ENCODE measurements at places on chromosomes 7 and 10.

DNA sequence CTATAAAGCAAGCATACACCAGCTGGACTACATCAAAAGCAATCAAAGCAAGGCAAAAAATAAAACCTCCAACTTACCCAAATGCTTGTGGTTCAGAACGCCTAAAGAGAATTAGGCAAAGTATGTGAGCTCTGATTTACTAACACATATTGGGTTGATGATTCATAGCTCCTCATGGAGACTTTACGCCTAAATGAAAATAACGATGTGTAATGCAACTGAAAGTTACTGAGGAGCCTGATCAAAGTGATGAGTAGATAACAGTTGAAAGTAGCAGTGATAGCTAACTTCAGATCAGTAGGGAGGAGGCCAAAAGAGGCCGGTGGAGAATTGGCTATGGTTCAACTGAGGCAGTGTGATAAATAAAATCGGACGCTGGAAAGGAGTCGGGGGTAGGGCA is 85.0 kb downstream of the MPP7 start:
- DNase-seq: no peak

DNA sequence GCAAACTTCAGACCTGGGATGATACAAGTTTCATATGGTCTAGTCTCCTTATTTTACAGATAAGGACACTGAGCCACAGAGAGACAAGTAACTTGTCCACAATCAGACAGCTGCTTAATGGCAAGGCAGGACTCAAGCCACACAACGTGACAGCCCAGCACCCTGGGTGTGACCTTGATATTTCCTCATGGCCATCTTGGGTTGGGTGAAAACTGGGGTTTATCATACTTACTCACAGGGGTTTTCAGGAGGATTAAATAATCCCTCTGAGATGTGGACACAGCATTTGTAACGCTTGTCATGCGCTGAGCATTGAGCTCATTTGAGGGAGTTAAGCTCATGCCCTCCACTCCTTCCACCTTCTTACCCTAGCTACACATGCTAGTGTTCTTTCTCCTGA is 58.0 kb downstream of the ABLIM1 start:
- no peak for DNase-seq

DNA sequence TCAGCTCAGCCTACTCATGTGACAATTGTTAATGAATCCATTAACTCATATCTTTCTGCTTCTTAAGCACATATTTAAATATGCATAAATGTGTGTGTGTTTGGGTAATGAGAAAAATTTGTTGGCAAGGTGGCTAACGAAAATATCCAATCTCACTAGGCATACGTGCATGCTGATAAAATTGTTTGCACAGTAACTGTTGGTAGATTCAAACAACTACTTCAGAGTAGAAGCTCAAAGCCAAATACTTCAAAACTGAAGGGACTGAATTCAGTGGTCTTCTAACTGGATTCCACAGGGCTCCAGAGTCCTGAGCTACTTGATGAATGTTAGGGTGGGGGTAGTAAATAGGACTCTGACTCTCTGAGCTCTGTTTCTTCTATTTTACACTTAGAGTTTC is 757.0 kb downstream of the GRM8 start:
- no peak for DNase-seq

GRCh38 chr10:57628592-57629284 is 639.0 kb downstream of the IPMK start:
- no peak for DNase-seq

GRCh38 chr10:128978211-128978610 is 488.8 kb upstream of the MGMT start:
- no peak for DNase-seq

GRCh38 chr7:154698726-154699291 is 304.1 kb downstream of the PAXIP1 start:
- DNase-seq: no peak

DNA sequence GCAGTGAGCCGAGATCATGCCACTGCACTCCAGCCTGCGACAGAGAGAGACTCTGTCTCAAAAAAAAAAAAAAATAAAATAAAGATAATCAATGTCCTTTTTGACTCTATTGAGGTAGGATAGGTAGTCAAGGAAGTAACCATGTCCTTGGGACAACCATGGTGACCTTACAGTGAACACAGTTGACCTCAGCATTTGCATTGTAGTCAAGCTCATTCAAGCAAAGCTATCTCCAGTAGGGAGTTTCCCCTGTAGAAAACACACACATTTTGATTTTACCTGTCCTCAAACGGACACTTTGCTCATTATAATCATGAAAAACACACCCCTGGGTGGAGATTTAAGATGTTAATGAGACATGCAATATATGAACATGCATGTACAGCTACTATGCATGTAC is 171.7 kb downstream of the KIF20B start:
- DNase-seq: no peak

DNA sequence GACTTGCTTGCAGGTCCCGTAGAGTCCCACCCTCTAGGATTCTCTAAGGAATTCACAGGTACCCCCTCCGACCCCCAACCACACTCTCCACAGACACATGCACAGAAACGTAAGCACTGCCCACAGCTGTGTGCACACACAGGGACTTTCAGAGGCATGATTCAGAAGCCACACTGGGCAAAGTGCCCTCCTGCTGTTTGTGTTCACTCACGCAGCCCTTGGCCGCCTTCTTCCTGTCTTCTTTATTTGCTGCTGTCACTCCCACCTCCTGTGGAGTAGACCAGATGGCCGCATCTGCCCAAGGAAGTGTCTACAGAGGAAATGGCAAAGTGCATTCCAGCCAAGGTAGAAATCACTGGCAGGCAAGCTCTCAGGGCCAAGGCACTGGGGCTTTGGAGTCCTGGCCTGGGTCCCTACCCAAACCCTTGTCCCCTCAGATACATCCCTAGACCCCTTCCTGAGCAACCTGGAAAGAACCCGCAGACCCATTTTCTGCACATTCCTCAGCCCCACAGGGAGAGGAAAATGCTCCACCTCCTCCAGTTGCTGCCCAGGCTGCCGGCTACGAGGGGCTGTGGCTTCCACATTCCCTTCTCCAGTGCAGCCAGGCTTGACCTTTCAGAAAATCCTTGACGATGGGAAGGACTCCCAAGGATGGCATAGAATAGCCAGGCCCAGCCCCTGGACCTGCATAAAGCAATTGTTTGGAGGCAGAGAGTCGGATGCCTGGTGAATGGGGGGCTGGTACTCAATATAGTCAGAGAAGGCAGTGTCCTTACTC is 21.6 kb upstream of the GIMAP8 start:
- peak; percentile 54 for DNase-seq

GRCh38 chr7:18408461-18408860 is 87.1 kb upstream of the HDAC9 start:
- no peak for DNase-seq

DNA sequence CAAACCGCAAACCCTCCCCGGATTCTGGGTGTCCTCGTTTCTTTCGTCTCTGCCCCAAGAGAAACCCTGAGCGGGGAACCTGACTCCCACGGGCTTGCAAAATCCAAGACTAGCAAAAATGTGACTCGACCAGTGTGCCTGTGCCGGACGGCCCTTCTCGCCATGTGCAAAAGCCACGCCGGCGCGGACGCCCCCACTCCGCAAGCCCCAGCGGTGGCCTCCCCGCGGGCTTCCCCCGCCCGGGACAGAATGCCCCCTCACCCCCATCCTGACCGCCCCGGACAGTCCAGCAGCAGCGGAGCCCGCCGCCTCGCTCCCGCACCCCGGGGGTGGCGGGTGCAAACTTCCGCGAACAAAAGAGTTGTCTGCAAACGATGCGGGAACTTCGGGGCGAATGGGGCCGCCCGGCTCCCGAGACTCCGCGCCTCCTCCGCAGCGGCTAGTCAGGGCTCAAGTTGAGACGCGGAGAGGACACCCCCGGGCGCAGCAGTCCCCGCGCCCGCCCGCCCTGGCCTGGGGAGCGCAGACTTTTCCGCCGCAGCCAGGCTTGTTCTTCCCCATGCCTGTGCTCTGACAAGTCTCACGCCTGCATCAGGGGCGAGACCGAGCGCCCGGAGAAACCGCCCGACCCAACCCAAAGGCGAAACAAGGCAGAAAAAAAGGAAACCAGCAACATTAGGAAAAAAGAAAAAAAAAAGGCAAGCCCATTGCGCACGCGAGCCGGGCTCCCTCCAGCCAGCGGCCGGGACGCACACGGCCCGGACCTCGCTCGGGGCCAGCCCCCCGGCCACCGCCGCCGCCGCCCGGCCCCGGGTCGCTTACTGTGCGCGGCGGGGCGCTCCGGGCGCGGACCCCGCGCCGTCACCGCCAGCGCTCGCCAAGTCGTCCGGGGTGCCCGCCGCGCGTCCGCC is 732 bp downstream of the FAM53B start:
- DNase-seq: peak; percentile 79

GRCh38 chr10:132058111-132058745 is 7.5 kb upstream of the JAKMIP3 start:
- no peak for DNase-seq

DNA sequence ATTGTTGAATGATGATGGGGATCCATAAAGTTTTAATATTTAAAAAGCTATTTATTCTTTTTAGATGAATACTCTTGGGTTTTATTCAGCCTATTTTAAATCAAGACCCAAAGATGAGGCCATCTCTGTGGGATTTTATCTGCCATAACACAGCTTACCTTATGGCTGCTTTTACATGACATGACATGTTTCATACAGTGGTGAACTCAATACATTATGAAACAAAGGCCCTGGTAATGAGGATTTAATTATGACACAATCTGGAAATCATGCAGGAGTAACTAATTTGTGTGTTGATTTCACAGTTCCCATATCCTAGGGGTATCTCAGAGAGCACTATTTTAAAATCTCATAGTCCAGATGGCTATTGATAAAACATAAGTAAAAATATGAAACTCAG is 661.8 kb upstream of the FZD8 start:
- DNase-seq: no peak

GRCh38 chr10:10164848-10165247 is 852.8 kb upstream of the CELF2 start:
- DNase-seq: no peak

DNA sequence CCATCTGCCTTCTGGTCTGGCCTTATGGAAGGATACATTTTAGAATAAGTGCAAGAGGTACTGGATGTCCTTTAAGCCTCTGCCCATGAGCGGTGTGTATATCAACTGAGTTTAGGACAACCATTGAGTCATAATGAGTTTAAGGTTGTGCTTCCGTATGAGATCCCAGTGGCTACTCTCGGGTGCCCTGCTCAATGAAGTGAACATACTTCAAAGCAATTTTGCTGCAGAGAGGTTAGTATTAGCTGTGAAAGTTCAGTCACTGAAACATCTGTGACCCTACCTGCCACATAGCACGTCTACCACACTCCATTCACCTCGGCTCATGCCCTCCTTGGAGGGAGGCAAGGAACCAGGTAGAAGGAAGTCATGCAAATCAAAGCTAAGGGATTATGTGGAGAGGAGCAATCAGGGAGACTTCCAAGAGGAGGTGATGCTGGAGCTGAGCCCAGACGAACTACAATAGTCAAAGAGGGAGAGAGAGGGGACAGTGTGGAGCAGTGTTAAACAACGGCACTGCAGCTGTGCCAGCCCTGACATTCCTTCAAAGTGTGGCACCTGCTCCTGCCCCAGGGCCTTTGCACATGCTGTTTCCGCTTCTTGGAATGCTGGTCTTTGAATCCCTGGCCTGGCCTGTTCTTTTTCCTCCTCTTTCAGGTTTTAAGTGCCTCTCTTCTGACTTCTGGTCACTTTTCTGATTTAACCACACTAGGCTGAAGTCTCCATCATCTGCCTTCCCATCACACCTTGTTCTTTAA is 25.4 kb downstream of the BTBD16 start:
- DNase-seq: peak; percentile 11

DNA sequence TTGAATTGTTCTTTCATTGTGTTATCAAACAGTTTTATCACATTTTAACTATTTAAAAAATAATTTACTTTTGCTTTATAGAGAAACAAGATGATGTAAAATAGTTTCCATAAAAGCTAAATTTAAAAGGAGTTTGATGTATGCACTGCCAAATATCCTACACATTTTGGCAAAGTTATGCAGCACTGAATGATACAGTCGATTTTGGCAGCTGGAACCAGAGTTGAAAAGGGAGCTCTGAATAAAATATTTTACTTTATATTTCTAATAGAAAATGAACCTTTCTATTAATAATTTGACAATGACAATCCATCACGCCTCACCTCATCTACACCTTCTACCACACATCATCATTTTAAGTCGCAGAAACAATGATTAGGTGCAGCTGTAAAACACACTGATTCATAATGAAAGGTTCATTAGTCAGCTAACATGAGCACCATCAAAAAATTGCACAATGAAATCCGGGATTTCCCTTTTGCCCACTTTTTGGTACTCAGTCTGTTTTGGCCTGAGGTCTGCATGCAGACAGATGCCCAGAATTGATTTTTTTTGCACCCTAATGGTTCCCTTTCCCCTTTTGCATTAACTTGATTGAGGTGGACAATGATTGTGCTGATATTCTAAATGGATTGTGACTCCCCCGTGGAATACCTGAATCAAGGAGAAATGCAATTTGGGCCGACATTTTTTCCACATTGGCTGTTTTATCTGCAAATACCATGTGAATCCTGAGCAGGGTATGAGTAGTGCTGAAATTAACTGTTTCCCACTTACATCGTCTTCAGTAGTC is 105.8 kb downstream of the THSD7A start:
- DNase-seq: no peak

DNA sequence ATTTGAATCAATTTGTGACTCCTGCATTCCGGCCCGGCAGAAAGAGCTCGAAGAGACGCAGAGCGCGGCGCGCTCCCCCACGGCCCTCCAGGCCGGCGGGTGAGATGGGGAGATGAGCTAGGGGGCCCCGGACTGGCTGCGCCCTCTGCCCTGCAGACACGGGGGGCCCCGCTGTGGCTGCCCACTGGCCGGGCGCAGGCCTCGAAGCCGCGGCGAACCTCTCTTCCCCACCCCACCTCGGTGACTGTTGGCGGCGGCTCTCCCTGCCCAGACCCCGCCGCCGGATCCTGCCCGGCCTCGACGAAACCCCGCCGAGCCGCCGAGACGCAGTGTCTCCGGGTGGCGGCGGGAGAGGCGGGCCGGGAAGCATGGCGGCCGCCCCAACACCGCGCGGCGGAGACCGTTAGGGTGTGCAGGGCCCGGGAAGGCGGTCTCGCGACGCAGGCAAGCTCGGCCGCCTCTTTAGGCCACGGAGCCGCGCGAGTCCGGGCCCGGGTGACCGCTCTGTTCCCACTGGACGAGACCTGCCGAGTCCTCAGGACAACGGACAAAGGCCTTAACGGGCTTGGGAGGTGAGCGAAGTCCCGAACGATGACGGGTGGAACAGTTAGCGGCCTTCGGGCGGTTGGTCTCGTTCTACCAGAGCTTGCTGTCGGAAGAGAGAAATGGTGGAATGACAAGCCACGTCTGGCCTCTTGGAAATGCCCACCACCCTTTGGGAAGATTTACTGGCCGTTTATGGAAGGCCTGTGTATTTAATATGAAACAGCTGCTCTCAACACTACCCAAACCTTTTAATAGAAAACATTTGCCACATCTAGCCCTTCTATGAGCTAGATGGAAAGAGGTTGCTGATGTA is 24.3 kb downstream of the NUP42 start:
- DNase-seq: no peak

GRCh38 chr7:153002115-153002514 is 242.6 kb downstream of the ACTR3B start:
- DNase-seq: no peak

Data from activated CD8-positive, alpha-beta memory T cell treated with anti-CD3 and anti-CD28 coated beads for 24 hours (primary cell).